Activated CD4-positive, alpha-beta T cell treated with anti-CD3 and anti-CD28 coated beads, Interleukin-2, amount 50 U/mL, for 24 hours (primary cell): ENCODE measurements at places on chromosomes 13 and 19.

- no peak for DNase-seq
Observed at GRCh38 chr13:48561466-48562235, 28.8 kb upstream of the RCBTB2 start.

GRCh38 chr13:113669755-113670341, 2.8 kb downstream of the GRK1 start:
- no peak for DNase-seq

DNA sequence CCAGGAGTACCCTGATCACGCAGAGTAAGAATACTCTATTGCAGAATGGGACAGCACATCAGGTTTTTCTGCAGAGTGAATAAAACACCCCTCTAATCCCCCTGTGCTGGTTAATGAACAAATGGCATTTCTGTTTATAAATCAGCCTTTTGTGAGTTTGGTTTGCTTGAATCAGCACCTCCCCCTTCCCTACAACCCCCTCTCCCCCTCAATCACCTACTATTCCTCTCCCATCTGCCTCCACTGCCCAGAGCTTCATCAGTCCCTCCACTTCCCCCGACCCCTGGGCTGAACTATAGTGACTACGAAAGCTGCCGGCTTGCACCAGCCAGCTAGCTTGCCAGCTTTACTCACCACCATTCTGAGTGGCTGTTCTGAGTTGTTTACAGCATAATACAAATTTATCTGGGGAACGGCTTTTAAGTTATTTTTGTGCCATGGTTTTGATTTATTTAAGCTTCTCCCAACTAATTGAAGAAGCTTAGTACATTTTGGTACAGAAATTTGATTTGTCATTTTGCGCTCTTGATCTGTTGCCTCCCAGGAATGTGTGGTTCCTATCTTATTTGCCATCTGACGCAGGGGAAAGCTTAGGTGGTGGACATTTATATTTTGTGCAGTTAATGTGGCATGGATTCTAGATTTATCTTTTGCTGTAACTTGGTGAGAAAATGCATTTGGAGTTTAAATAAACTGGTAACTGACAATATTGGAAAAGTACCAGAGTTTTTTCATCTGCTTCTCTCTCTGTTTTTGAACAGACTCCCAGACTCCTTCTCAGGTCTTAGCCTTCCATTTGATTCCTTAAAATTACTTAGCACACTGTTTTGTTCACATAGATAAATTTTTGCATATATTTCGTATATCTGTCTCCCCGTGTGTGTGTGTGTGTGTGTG, 41.7 kb upstream of the WDFY2 start:
- no peak for DNase-seq

DNA sequence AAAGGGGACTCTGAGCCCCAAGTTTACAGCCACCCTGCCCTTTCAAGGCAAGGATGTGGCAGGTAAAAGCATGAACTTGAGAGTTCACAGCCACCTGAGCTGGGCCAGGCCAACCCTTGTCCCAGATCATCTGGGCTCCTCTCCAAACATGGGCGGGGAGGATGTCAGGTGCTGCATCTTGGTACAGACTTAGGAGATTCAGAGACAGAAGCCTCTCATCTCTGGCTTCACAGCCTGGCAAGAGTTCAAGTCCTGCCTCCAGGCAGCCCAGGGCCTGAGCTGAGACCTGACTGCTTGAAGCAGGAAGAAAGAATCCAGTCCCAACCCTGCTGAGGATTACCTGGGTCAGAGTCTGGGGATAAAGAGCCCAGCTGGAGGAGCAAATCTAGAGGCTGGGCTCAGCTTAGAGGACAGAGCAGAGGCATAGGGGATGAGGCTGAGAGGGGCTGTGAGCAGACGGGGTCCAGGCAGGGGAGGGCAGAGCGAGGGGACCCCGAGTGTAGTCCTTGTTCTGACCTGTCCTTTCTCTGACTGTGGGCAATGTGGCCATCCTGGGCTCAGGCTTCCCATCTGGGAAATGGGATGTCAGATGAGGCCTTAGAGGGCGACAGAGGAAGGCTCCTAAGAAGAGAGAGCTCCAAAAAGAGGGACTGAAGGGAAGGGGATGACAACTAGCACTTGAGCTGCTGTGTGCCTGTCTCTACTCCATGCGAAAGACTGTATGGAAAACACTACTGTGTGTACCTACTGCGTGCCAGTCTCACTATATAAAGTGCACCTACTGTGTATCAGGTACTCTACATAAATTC, 6.6 kb upstream of the OR10H5 start:
- DNase-seq: no peak

DNA sequence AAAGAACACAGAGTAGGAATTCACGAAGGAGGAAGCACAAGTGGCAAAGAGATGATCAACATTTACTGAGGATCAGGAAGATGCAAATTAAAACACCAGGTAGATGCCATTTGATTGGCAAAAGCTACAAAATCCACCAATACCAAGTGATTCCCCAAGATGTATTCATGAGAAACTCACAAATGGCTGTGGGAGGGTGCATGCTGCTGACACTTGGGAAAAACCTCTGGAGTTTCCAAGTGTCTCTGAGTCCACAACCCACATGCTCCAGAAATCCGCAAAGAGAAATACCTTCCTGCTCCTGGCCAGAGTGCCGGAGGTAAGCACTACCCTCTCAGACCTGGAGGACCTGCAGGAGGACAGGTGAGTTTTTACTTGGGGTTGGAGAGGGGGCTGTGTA, 35.7 kb downstream of the ARRDC2 start:
- no peak for DNase-seq

DNA sequence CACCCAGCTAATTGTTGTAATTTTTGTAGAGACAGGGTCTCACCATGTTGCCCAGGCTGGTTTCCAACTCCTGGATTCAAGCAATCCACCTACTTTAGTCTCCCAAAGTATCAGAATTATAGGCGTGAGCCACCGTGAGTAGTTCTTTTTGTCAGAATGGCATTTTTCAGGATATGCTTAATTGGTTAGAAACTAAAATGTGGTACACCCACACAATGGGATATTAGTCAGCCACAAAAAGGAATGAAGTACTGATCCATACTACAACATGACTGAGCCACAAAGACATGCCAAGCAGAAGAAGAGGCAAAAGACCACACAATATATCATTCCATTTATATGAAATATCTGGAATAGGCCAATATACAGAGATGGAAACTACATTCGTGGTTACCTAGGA, 41.7 kb upstream of the MAP3K10 start:
- no peak for DNase-seq

DNA sequence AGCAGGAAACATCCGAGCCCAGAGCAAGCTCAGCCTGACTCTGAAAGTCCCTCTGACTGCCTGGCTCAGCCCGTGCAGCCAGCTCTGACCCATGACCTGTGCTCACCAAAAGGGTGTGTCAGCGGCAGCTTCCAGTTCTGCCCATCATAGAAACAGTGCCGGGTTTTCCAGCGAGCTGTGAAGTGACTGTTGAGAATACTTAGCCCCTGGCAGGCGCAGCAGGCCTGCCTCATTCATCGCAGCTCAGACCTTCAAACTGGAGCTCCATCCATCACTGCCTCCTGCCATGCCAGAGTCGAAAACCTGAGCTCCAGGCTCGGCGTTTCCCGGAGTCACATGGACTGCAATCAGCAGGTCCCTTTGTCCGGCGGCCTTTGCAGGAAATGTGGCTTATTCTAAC, 16.3 kb upstream of the GSX1 start:
- DNase-seq: no peak

- DNase-seq: no peak
Observed at GRCh38 chr13:86960876-86961275, 710.3 kb upstream of the SLITRK5 start.

- no peak for DNase-seq
Observed at GRCh38 chr19:2613507-2614295, 88.8 kb downstream of the GNG7 start.

DNA sequence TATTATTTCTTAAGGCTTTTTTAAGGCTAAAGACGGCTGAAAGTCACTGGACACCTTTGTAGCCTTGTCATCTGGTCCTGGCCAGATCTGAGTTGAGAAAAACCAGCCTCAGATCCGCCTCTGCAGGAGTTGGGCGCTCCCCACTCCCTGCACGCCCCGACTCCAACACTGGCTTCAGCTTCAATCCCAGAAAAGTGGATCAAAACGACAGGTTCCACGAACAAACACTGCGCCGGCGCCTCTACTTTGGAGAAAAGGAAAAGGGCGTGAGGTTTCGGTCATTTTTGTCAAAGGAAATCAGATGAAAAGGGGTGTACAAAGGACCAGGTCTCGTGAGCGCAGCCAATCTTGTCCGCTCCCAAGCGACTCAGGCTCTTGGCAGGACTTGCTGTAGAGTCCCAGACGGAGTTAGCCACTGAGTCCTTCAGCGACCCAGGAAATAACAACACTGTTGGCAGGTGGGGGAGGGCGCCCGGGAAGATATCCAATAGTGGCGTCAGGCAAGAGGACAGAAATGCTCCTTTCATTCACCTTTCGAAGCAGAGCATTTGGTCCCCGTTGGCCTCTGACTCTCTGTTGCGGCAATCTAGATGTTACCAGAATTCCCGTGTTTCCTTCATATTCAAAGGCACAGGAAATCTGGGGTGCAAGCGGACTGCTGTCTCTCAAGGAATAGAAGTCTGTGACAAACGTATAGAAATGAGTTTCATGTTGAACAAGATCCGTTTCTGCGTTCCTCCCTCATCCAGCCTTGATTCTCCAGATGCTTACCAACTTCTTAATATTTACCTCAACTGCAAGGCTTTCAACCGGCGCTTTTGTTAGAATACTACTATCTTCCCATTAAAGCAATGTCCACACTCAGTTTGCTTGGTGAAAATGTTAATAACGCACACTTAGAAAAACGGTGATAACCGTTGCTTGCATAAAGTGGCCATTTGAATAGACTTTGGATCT, 1.8 kb upstream of the CCNA1 start:
- DNase-seq: no peak

DNA sequence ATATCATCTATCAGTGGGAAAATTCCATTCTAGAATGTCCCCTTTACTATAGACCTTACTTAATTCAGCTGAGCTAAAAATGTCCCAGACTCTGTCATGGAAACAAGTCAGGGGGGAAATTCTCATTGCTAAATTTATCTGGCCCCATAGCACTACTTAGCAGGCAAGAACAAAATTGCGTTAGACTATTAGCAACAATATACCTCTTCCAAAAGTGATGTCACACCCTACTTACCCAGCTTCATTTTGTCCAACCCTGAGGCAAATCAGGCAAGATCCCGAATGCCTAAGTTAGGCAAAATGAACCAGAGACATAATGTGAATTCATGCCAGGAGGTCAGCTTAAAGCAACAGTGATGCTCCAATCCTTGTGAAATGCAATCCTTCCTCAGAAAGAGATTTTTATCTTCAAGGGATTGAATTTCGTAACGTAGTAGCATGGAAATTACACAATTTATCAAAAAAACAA, 93.7 kb downstream of the FRY start:
- no peak for DNase-seq

- no peak for DNase-seq
Observed at GRCh38 chr19:16585808-16586476, 13.7 kb upstream of the SLC35E1 start.

- DNase-seq: no peak
Observed at GRCh38 chr19:56751078-56751489, 79.5 kb upstream of the ZNF835 start.

DNA sequence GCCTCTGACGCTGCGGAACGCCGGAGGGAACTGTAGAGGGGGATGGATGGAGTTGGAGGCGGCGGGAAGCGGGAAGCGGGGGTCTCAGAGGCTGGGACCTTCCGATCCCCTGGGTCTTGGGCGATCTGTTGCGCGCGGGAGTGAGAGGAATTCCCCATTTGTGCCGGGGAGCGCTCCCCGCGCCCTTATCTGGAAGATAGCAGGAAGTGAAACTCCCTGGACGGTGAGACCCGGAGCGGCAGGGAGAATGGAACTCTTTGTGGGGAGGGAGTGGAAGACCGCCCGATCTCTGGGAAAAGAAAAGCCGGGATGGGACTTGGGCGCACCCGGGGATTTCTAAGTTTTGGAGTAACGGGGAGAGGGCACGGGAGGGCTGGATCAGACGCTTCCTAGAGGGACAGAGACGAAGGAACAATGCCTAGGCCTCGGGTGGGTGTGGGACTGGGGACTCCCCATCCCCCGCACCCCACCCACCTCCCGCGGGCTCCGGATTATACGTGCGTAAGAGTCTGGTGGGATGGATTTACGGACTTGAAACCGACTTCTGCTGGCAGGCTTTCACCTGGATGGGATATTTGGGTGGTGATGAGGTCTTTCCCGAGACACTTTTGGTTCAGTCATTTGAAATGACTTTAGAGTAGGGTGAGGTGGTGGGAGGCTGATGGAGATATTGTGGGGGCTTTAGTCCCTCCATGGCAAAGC, 495 bp downstream of the LSR start:
- no peak for DNase-seq

DNA sequence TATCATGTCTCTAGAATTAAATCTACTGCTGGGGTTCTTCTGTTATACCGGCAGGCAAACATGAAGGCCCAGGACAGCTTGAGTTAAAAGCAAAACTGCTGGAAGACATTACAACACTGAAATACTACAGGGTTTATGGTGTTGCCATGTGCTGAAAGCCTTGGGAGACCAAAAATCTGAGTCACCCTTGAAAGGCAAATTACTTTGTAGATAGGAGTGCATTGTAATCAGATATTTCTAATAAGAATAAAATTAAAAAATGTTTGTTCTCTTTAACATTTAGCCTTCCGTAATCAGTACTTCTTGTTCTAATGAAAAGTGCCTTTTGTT, 181.3 kb downstream of the PCDH9 start:
- DNase-seq: no peak

DNA sequence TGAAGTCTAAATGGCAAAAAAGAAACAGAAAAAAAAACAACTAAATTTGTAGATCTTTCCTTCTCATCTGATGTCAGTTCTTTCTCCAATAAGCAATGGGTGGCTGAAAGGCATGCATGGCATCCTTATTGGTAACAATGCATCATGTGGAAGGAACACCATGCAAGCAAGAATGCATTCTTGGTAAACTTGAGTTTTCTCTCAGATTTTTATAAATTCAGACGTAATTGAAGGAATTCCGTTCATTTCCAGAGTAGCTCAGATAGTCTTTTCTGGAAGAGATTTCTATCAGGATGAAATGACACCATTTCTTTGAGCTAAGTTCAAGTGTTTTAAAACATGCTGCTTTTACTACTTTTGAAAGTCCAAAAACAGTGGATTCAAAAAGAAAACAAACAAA, 373.0 kb downstream of the COG6 start:
- DNase-seq: no peak

DNA sequence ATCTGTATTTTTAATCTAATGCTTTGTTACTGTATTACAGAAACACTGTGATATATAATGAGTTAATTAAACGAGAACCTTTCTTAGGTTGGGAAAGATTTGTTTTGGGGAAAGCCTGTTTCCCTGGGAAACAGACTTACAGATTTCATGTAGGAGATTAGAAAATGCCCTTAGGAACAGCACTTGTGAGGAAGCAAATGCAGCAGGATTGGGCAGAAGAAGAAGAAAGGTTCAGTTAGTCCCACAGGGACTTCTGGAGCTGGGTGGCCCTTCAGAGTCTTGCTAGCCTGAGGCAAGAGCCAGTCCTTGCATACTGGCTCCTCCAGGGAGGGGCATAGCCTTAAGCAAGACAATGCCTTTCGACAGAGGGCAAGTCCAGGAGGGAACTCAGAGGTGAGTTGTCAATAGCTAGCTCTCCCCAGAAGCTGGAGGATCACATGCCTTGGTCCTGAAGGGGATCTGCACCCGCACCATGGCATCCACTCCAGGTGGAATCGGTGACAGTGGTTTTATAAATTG, 36.8 kb downstream of the N4BP2L1 start:
- no peak for DNase-seq
